ENCODE measurements at places on chromosomes 7 and 10.
A peak's percentile ranks its signal among the peaks of the same experiment; 100 is the strongest.

GRCh38 chr10:63115732-63116383, 17.3 kb upstream of the NRBF2 start:
- DNase-seq: no peak

DNA sequence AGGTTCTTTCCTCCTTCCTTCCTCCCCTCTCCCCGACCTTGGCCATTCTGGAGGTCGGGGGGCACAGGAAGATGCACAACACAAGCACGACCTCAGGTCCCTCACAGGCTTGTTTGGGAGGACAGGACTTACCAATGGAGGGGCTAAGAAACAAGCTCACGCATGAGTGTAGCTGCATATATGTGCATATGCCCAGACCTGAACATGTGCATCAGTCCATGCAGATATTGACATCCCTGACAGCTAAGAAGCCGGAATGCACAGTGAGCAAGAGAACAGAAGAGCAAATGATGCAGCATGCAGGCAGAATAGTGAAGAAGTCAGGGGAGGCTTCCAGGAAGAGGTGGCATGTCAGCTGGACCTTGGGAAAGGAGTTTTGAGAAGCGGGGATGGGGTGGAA, 28.7 kb downstream of the ADCYAP1R1 start:
- DNase-seq: no peak

- peak; percentile 93 for DNase-seq
These were observed 24.1 kb upstream of the PROSER2 start for GRCh38 chr10:11798845-11799735.

GRCh38 chr10:3944591-3944990, 159.6 kb upstream of the KLF6 start:
- DNase-seq: no peak

DNA sequence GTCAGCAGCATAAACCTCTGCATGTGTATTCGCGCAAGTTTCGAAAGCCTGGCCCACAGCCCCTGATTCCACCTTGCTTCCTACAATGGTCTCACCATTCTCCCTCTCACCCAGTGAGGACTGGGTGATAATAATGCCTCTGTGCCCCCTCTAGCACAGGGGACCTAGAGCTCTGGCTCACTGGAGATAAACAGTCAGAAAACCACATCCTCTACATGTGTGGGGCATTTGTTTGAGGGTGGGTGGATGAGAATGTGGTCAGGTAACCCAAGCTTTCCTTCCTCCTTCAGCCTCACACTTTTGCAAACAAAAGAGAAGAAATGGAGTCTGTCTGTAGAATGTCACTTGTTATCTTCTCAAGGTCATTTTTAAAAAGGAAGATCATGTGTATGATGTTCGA, 373.5 kb downstream of the KCNMA1 start:
- DNase-seq: no peak

DNA sequence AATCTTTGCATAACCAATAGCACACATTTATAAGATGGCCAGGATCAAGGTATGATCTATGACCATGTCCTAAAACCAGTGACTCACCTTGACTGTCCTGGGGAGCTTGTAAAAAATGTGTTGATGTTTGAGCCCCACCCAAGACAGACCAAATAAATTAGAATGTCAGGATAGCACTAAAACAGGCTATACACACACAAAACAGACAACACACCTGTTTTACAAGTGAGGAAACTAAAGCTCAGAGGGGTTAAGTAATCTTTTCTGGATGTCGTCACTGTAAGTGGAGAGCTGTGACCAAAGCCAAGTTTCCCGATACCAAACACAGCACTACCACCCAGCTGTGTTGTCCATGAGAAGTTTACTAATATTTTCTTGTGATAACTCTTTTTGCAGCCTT, 84.5 kb downstream of the AVL9 start:
- no peak for DNase-seq

DNA sequence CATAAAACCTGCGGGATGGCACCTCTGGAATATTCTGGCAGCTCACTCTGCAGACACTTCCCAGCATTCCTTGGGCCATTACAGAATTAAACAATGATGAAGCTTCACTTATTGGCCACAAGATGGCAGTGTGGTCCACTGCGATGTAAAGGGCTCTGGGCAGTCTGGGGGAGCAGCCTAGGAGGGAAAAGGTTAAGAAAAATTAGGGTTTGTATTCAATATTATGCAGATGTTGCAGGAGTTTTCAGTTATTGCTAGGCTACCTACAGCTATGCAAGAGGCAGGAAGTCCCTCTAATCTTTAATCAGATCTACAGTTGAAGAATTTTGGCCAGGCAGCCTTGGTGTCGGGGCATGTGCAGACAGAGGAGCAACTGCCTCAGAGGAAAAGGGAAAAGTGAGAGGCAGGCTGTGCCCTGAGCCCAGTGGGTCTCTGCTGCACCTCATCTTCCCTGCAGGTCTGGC, 233.2 kb upstream of the PRSS1 start:
- peak; percentile 40 for DNase-seq

DNA sequence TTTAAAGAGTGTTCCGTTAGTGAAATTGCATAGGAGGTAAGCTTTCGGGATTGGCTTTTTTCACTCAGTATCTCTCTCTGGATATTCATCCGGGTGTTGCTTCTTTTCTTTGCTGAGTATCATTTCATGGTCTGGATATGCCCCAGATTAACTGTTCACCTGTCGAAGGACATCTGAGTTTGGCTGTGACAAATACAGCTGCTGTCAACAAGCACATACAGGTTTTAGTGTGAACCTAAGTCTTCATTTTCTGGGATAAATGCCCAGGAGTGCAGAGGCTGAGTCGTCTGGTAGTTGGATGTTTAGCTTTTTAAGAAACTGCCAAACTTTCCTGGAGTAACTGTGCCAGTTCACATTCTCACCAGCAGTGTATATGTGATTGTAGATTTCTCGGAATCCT, 5.6 kb downstream of the DOCK1 start:
- no peak for DNase-seq

DNA sequence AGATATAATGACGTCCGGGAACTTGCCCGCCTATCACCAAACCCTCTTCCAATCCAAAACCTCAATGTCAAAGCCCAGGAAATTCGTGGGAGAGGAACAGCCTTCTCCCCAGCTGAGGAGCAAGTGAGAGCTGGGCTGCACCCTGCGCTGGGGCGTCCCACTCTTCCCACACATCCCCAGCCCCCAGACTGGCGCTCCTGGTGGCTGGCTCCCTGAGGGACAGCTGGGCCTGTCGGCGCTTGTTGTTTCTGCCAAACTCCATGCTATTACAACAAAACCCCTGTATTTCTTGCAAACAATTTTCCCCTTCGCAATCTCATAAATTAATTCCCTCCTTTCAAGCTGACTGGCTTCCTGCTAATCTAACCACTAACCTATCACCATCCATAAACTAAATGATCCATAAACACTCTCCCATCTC, 53.0 kb downstream of the GRID1 start:
- no peak for DNase-seq

- no peak for DNase-seq
These were observed 43.4 kb downstream of the SORBS1 start for GRCh38 chr10:95517536-95518454.
